Amniotic stem cell (primary cell): ENCODE measurements at places on chromosomes 1 and 21.

GRCh38 chr1:117611894-117612483, 6.1 kb downstream of the TENT5C start:
- no peak for DNase-seq

GRCh38 chr1:210624722-210625121, 296.0 kb downstream of the HHAT start:
- DNase-seq, result no peak

DNA sequence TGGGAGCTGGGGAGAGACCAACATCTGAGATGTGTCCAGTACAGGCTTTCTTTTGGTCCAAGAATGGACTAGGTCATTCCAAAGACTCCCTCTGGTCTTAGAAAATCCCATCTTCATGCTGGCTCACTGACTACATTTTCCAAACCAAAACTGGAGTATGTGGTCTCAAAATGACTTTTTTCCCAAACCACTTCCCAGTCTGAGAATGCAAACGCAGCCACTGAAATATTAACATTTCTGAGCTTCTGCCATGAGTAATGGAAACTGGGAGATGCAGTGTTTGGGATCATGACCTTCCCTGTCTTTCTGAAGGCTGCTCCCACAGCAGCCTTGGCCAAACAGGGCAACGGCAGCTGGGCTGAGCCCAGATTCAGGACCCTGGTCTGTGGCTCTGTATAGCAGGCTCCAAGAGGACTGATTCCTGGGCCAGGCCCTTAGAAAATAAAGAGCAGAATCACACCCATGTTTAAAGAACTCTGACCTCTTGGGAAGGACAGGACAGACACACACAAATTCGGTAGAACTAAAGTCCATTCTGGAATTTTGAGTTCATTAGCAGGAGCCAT, 62.1 kb upstream of the CNTN2 start:
- DNase-seq, result no peak

DNA sequence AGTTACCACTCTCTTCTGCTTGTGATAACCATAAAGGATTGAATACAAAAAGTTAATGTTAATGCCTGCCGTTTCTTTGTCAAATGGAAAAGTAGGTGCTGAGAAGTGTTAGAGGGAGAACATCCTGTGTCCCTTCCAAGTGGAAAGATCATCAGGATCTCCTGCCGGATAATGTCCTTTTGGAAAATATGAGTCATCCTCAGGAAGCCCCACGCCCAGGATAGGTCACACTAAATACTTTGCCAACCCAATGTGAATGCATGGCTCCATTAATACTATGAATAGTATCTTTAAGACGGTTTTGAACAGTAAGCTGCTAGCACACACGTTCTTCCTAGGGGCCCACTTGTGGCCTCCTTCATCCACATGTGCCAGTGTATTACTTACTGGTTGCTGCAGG, 279.5 kb downstream of the ZNF326 start:
- DNase-seq, result no peak

- DNase-seq, result no peak
These were observed 32.2 kb downstream of the MIS18A start for GRCh38 chr21:32246571-32247140.

- DNase-seq, result no peak
These were observed 69.2 kb downstream of the SCCPDH start for GRCh38 chr1:246793356-246793896.

DNA sequence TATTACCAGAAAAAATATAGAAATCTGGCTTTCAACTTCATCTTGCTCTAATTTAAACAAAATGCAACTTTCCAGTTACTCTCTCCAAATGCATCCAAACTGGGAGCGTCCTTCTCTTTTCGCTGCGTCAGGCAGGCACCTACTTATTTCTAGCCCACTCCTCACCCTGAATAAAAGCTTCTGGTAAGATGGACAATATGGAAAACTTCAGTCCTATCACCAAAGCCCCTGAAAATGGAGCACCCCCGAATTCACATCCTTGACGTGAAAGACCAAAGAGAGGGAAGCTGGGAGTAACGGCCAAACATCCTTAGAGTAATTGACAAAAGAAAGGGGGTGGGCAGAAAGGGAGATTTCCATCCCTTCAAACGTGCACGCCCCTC, 5.5 kb upstream of the PROX1 start:
- DNase-seq, result no peak
